ENCODE measurements at places on chromosomes 11 and 22. TPM values are rescaled to one million over a fixed set of nuclear protein-coding genes. Genes with fewer than 3 reads are reported as not detected.

SUSD2 gene
- total RNA-seq, result 0.82 TPM

SHANK2 gene
- 5.9 TPM for total RNA-seq

TBX1 gene
- total RNA-seq, result 28.5 TPM

OOSP2 gene
- not detected for total RNA-seq

PIM3 gene
- total RNA-seq, result 57.0 TPM

CASTOR1 gene
- 3.4 TPM for total RNA-seq

RELA gene
- total RNA-seq, result 18.8 TPM

LINC01488 gene
- not detected for total RNA-seq

ELF5 gene
- 7.3 TPM for total RNA-seq

CRYAB gene
- total RNA-seq, result 90.5 TPM

ANO5 gene
- 46.5 TPM for total RNA-seq

GGT1 gene
- total RNA-seq, result 1.1 TPM

MFRP gene
- total RNA-seq, result not detected

APOA1 gene
- total RNA-seq, result 1.1 TPM

MYO7A gene
- 3.9 TPM for total RNA-seq

OR6A2 gene
- total RNA-seq, result 0.10 TPM

POTEH gene
- not detected for total RNA-seq

SPA17 gene
- 4.5 TPM for total RNA-seq

TKFC gene
- total RNA-seq, result 11.7 TPM

MUC5B gene
- total RNA-seq, result 159 TPM

SERPIND1 gene
- not detected for total RNA-seq
